ENCODE measurements at places on chromosomes 2 and 18. TPM values are rescaled to one million over a fixed set of nuclear protein-coding genes. Genes with fewer than 3 reads are reported as not detected.

DTNA gene
- total RNA-seq, result 13.8 TPM

TLX2 gene
- not detected for total RNA-seq

CPLX4 gene
- not detected for total RNA-seq

DNAJC5G gene
- total RNA-seq, result 1.5 TPM

ZNF512 gene
- 82.9 TPM for total RNA-seq

- no peak for DNase-seq
- no peaks in the 10 kb centered on the region for H3K27me3 ChIP-seq
- no peak overlapping the region for H3K4me3 ChIP-seq
Observed at GRCh38 chr2:210839034-210839433, 282.6 kb downstream of the CPS1 start.

DNA sequence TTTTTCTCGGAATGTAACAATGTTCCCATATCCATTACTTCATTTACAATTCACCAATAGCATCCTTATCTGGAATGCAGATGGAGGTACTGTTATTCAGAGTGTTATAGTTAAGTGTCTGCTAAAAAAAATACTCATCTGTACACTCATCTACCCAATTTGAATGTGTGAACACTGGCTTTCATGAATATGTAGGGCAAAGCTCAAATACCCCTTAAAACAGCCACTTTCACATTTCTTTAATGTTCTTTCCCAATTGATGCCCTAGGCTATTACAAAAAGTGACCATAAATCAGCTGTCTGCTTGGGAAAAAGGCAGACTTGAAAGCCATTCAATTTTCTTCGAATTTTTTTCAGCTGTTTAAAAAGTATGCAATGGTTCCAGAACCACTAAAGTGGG, 796.3 kb upstream of the FSHR start:
- no peak for DNase-seq
- no peaks in the 10 kb centered on the region for H3K27me3 ChIP-seq
- no peaks in the 10 kb centered on the region for H3K4me1 ChIP-seq
- H3K4me3 ChIP-seq, result no peak overlapping the region
- no peak overlapping the region for H3K27ac ChIP-seq

DNA sequence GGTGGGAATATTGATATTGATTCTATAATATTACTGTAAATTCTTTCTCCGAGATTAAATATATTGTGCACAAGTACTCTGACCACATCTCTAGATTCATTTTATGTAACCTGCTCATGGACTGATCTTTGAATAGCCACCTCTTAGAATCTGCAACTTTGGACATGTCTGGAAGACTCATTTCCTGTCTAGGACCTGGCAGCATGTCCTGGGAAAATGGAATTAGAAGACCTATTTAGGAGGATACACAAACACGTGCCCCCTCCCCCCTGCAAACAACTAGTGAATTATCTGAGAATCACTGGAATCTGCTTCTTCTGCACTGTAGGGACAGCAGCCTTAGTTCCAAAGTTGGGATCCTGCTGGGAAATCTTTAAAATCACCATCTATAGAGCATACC, 94.1 kb downstream of the UBE2E3 start:
- no peak for DNase-seq
- no peak overlapping the region for H3K4me3 ChIP-seq
- no peaks in the 10 kb centered on the region for H3K27me3 ChIP-seq
- H3K36me3 ChIP-seq, result no peaks in the 10 kb centered on the region
- no peak overlapping the region for H3K27ac ChIP-seq

DNA sequence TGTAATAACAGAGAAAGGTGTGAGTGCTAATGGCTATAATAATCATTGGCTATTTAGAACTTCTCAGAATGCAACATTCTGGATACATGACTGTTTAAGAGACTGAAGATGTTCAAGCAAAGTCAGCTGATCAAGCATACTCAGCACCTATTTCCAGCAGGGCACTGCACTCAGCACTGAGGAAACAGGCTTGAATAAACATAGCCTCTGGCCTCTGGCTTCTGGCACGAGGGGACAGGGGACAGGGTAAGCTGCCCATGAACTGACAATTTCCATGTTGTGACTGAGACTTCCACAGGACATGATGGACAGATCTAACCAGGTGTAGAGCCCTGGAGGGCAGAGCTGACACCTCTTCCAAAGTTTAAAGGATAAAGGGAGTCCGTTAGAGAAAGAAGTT, 1.3 kb downstream of the MARCO start:
- H3K36me3 ChIP-seq, result no peaks in the 10 kb centered on the region
- no peaks in the 10 kb centered on the region for H3K4me1 ChIP-seq
- no peak overlapping the region for H3K27ac ChIP-seq
- DNase-seq, result no peak

- H3K27me3 ChIP-seq, result no peaks in the 10 kb centered on the region
- no peak overlapping the region for H3K27ac ChIP-seq
- H3K36me3 ChIP-seq, result no peaks in the 10 kb centered on the region
- H3K4me1 ChIP-seq, result no peaks in the 10 kb centered on the region
- DNase-seq, result no peak
Observed at GRCh38 chr2:213281156-213281555, 3.1 kb upstream of the SPAG16 start.

GRCh38 chr18:55390898-55391297, 197.1 kb downstream of the TCF4 start:
- no peak overlapping the region for H3K27ac ChIP-seq
- H3K36me3 ChIP-seq, result no peaks in the 10 kb centered on the region
- no peaks in the 10 kb centered on the region for H3K4me1 ChIP-seq
- no peaks in the 10 kb centered on the region for H3K27me3 ChIP-seq

- no peaks in the 10 kb centered on the region for H3K27me3 ChIP-seq
- no peak for DNase-seq
- H3K36me3 ChIP-seq, result no peaks in the 10 kb centered on the region
- H3K27ac ChIP-seq, result no peak overlapping the region
Observed at GRCh38 chr2:3769766-3770165, 66.4 kb downstream of the DCDC2C start.

GRCh38 chr2:158393886-158394285, 62.7 kb downstream of the CCDC148 start:
- DNase-seq, result no peak
- H3K27ac ChIP-seq, result no peak overlapping the region
- no peak overlapping the region for H3K4me3 ChIP-seq

DNA sequence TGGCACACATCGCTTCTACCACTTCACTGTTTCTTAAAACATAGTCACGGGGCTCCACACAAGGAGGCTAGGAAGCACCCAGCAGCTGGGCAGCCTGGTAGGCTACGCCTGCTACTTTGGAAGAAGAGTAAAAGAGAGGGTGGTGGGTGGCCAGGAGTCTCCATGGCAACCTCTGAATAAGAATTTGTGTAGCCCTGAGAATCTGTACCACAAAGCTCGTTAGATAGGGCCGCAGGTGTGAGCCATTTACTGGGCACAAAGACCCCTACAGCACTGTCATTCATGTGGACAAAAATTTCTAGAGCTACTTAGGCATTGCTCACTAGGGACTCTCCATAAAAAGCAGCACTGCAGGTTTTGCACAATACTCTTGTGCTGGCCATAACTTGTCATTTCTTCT, 166.4 kb upstream of the MSH6 start:
- H3K36me3 ChIP-seq, result no peaks in the 10 kb centered on the region
- no peak overlapping the region for H3K4me3 ChIP-seq
- no peaks in the 10 kb centered on the region for H3K27me3 ChIP-seq
- DNase-seq, result no peak
- H3K4me1 ChIP-seq, result no peaks in the 10 kb centered on the region

DNA sequence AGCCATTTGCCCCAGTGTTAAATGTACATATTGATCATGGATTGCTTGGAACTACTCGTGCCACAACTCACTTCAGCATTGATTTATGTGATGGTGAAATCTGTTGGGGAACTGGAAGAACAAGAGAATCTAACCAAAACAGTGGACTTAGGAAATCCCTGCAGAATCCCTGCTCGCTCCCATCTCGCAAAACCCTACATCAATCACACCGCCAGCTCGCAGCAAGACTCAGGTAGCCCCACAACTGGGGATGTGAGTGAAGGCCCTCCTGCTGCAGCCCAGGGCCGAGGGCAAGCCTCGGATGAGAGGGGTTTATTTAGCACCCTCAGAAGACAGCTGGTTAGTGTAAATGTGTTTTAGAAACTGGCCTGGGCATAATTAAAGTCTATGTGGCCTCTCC, 171.6 kb downstream of the ANAPC1 start:
- H3K27me3 ChIP-seq, result no peaks in the 10 kb centered on the region
- no peak overlapping the region for H3K4me3 ChIP-seq
- H3K27ac ChIP-seq, result no peak overlapping the region
- H3K36me3 ChIP-seq, result no peaks in the 10 kb centered on the region
- H3K4me1 ChIP-seq, result no peaks in the 10 kb centered on the region
- DNase-seq, result no peak

GRCh38 chr18:22822841-22823508, 110.2 kb upstream of the RBBP8 start:
- no peak overlapping the region for H3K4me3 ChIP-seq
- no peaks in the 10 kb centered on the region for H3K27me3 ChIP-seq
- H3K36me3 ChIP-seq, result no peaks in the 10 kb centered on the region
- no peak overlapping the region for H3K27ac ChIP-seq

DNA sequence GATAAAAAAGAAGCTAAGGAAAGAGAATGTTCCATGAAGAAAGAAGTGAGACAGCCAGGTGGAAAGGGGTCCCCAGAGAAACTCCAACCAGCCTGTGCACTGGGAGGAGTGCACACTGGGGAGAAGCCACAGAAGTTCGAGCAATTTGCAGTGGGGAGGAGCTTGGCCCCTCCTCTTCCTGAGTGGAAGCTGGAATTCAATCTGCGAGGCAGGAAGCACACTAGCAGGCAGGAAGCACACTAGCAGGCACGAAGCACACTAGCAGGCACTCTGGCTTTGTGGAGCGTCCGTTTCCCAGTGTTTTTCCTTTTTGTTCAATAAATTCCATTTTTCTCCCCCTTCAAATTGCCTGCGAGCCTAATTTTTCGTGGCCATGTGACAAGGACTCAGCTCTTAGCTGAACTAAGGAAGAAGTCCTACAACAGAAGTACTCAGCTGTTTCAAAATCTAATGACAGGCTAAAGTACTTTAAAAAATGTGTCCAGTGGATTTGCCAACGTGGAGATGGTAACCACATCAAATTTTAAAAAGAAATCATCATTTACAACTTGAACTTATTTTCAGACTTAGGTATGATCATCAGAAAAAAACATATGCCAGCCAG, 21.4 kb upstream of the SPIRE1 start:
- peak overlapping the region; percentile 42 for H3K27ac ChIP-seq
- no peaks in the 10 kb centered on the region for H3K27me3 ChIP-seq
- no peak overlapping the region for H3K4me3 ChIP-seq
- no peaks in the 10 kb centered on the region for H3K36me3 ChIP-seq

GRCh38 chr2:39497082-39497801, 60.2 kb upstream of the MAP4K3 start:
- peak overlapping the region; percentile 43 for H3K27ac ChIP-seq
- H3K4me3 ChIP-seq, result no peak overlapping the region
- H3K36me3 ChIP-seq, result no peaks in the 10 kb centered on the region
- H3K27me3 ChIP-seq, result no peaks in the 10 kb centered on the region
- H3K4me1 ChIP-seq, result no peaks in the 10 kb centered on the region

- DNase-seq, result no peak
- no peaks in the 10 kb centered on the region for H3K4me1 ChIP-seq
- no peaks in the 10 kb centered on the region for H3K27me3 ChIP-seq
- H3K36me3 ChIP-seq, result no peaks in the 10 kb centered on the region
Observed at GRCh38 chr2:177201919-177202346, 10.7 kb upstream of the HNRNPA3 start.

DNA sequence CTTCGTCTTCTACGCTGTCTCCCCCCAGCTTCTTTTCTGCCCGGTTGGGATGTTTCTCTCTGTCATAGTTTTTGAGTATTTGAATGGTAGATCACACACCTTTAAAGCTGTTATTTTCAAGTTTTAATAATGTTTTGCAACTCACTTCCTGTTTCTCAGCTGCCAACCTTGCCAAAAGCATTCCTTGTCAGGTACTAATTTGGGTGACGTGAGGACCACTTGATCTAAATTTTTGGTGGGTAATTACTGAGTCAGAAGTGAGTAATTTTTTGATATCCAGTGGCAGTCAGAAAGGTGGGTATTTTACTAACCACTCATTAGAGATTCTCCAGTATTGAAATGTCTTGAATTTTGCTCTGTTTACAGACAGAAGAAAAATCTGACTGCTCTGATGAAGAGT, 852.4 kb upstream of the FANCL start:
- no peaks in the 10 kb centered on the region for H3K4me1 ChIP-seq
- H3K27me3 ChIP-seq, result no peaks in the 10 kb centered on the region
- no peak overlapping the region for H3K4me3 ChIP-seq
- no peak for DNase-seq

- H3K27me3 ChIP-seq, result no peaks in the 10 kb centered on the region
- H3K27ac ChIP-seq, result no peak overlapping the region
- H3K4me3 ChIP-seq, result no peak overlapping the region
- H3K36me3 ChIP-seq, result no peaks in the 10 kb centered on the region
- DNase-seq, result no peak
Observed at GRCh38 chr18:10205151-10205550, 249.3 kb upstream of the APCDD1 start.

DNA sequence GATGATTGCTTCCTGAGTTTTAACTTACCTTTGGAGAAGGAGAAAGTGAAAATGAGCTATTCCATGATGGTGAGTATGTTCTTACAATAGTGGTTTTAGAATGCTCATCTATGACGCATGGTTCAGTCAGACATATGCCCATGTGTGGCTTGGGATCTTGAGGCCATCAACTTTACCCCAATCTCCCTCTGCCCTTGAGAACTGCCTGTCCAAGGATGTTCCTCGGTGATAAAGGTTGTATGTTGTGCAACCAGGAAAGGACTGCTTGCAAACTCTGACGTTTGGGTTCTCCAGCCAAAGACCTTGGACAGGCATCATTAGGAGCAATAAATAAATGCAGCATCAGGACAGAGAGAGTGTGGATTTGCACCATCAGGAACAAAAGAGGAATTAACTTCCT, 165.0 kb downstream of the ZEB2 start:
- no peaks in the 10 kb centered on the region for H3K36me3 ChIP-seq
- no peak overlapping the region for H3K4me3 ChIP-seq

DNA sequence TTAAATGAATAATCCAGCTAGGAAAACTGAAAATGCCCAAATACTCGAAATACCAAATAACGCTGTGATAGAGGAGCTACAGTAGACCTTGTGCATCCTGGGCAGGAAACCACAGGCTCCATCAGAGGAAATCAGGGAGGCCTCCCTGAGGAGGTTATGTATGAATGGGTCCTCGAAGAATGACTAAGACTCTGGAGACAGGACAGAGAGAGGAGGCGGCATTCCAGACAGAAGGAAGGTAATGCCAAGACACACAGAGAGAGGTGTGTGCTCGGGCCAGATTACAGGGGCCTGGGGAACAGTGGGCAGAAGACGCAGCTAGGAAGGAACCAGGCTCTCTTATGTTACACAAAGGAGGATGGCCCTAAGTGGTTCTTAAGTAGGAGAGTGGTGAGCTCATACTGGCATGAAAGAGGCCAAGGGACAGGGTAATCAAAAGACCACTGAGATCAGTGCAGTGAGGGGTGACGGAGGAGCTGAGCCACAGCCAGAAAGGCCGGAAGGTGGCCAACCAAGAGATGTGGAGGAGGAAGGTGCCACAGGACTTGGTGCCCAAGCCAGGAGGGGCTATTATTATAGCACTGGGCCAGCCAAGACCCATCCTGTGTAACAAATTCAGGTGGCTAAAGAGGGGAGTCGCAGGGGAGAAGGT, 9.9 kb downstream of the ST3GAL5 start:
- no peaks in the 10 kb centered on the region for H3K4me1 ChIP-seq
- no peak for DNase-seq
- H3K27me3 ChIP-seq, result no peaks in the 10 kb centered on the region
- peak overlapping the region; percentile 44 for H3K27ac ChIP-seq
